ENCODE measurements at places on chromosomes 7 and 10.
A peak's percentile ranks its signal among the peaks of the same experiment; 100 is the strongest.

DNA sequence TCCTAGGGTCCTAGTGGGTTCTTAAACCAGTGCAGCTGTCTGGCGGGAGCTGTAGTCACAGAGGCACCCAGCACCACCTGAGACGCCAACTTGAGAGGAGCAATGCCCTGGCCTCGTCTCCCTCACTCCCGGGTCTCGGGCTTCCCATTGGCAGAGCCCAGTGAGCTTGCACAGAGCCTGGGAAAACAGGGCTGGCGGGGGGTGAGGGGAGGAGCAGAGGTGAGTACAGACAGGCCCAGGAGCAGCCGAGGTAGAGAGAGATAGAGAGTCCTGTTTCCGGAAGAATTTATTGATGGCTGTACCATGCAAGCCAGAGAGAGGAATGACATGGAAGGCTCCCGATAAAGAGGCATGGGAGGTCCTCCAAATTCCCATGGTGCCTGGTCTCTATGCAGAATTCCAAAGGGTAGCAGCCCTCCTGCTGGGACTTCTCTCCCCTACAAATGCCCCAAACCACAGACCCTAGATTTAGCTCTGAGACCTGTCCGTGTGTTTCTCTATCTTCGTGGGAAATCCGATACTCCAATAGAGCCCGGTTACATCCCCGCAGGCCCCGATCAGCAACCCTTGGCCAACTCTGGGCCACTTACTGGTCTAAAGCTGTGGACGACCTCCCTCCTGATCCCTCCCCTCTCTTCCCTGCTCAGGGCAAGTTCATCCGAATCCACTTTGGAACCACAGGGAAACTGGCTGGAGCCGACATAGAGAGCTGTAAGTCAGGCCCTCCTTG lies 20.3 kb upstream of the MYH16 start:
- DNase-seq: no peak

GRCh38 chr7:106049139-106049752 lies 62.9 kb downstream of the SYPL1 start:
- no peak for DNase-seq

GRCh38 chr10:35442028-35442427 lies 105.7 kb downstream of the CCNY start:
- DNase-seq: no peak

DNA sequence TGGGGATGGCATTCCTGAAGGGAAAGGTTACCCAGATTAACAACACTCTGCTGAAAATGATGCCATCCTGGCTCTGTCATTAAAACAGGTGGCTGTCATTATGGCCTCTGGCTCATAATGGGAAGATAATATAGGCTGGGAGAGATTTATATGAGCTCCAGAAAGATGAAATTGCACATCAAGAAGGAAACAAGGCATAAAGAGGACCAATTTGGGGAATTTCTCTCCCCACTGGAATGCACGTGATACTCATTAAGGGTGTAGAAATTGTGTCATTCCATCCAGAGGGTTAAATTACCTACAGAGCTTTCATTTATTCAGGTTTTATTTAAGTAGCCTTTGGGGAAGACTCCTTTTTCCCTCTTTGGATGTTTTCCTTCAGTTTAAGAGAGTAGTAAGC lies 71.6 kb upstream of the CELF2 start:
- no peak for DNase-seq

GRCh38 chr7:122465296-122465695 lies 160.7 kb upstream of the FEZF1 start:
- DNase-seq: no peak

DNA sequence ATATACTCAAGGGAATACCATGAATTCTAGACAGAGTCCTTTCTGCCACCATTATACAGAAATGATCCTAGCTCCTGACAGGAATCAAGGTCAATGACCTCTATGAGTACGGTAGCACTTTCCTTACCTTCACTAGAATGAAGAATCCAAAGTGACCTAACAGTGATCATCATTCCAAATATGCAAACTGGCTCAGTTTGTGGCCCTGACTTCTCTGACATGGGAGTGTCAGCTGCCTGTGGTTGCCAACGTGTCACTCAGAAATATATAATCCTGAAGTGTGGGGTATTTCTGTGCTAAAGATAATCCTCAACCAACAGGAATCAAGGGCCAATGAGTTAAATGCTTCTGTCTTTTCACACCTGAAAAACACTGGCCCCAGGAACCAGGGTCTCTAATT lies 45.7 kb downstream of the COPG2 start:
- no peak for DNase-seq

GRCh38 chr7:55164527-55164926 lies 145.7 kb downstream of the EGFR start:
- no peak for DNase-seq

GRCh38 chr7:4725014-4725849 lies 43.1 kb downstream of the FOXK1 start:
- peak; percentile 92 for DNase-seq

GRCh38 chr10:3526727-3527501 lies 258.1 kb downstream of the KLF6 start:
- DNase-seq: peak; percentile 94

DNA sequence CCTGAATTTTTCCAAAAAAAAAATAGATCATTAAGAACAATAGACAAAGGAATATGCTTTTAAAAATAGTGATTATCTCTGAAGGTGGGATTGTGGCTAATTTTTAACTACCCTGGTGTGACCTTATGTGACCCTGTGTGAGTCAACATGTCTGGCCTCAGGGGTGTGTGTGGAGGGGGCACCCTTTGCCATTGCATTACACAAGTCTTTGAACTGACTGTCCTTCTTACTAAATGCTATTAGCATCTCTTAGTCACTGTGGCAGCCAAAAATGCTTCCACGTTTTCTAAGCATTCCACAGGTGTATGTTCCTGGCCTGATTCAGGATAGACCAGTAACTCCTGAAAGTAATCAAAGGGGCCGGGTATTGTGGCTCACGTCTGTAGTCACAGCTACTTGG lies 175.4 kb downstream of the MGMT start:
- DNase-seq: no peak

- no peak for DNase-seq
Observed at GRCh38 chr10:11642566-11642965, 31.1 kb upstream of the USP6NL start.

DNA sequence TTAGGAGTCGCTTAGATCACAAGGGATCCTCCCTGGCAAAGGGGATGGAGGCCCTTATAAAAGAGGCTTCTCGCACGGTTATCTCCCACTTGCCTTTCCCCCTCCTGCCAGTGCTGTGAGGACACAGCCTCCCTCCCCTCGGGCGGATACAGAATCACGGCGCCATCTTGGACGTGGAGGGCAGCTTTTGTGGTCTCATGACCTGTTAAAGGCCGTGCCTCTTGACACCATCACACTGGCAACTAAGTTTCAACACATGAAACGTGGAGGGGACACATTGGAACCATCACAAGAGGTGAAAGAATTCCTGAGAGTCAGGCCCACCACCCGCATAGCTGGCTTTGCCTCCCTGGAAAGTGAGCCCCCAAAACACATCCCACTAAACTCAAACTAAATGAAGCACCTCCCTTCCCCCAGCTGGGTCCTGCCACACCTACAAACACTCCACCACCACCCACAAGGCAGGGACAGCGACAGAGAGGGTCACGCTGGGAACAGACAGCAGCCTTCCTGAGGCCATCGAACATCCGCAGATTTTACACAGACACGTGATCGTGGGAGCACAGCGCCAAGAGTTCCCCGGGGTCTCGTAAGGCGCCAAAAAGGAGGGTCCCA lies 110.6 kb downstream of the TCERG1L start:
- no peak for DNase-seq

DNA sequence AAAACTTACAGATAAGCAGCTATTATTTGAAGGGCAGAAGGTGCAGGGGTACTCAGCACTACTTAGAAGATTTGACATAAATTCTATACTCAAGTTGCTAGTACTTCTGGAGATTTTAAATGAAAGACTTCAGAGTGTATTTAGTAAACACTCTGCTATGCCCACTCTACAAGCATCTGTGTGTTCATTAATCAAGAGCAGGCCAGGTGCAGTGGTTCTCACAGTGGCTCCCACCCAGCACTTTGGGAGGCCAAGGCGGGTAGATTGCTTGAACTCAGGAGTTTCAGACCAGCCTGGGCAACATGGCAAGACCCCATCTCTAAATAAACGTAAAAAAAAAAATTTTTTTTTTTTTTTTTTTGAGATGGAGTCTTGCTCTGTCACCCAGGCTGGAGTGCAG lies 38.9 kb upstream of the TOMM7 start:
- DNase-seq: no peak

DNA sequence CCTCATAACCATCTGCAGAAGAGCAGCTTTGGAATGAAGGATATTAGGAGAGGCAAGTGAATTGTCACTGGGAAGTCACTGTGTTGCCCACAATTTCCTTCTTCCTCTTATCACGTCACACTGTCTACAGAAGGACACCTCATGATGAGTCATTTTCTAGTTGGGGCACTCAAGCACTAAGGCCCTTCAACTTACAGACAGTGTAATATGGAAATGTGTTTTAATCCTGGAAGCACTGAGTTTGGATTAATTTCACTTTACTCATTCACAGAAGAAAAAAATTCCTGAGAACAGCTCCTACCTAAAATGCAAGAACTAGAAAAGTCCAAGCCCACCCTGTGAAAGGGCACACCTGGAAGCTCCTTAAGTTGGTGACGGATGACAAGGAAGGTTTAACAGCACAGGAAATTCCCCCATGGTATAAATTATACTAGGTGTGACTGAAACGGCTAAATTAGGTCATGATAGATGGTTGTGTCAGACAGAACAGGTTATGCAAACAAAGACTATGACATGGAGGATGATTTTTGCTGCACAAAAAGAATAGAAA lies 56.6 kb downstream of the PARD3 start:
- DNase-seq: peak; percentile 95

Data from astrocyte (in vitro differentiated cells and primary cell).